ENCODE measurements at places on chromosomes 2 and 18.

GRCh38 chr18:54883816-54884604, 55.7 kb downstream of the RAB27B start:
- DNase-seq, result no peak

DNA sequence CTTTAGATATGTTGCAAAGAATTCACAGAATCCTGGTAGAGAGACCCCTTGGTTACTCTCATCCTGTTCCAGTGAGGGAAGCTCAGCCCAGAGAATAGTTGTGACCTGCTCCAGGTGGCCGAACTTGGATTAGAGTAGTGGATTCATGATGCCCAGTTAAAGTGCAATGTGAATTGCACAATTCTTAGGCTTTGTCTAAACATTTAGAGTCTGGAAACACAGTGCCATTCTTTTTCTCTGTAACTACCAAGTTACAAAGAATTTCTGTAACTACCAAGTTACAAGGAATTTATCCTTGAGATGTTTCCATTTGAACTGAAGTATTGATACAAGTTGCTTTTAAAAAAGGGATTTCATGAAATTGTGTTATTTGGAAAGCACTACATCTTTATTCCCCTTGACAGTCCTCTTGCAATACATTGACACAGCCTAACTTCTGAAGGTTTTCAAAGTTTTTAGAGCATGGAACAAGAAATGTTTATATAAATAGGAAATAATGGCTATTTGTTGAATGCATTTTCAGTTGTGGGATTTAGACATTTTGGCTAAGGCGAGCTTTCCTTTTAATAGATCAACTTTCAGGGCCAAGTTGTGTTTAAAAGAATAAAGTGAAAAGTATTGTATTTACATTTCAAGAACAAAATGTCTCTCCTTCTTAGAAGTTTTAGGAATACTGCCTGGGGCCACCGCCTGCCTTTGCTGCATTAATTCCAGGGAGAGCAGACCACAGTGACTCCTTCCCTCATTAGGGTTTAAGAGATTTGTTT, 315.0 kb downstream of the LPIN1 start:
- no peak for DNase-seq

DNA sequence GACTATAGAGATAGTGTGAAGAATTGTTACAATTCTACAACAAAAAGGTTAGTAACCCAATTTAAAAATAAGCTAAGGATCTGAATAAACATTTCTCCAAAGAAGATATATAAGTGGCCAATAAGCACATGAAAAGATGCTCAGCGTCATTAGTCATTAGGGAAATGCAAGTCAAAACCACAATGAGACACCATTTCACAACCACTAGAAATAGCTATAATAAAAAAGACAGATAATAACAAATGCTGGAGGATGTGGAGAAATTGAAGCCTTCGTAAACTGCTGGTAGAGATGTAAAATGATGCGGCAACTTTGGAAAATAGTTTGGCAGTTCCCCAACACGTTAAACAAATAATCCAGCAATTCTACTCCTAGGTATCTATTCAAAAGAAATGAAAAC, 366.5 kb upstream of the POU3F3 start:
- DNase-seq, result no peak

GRCh38 chr2:84026818-84027217, 432.3 kb downstream of the SUCLG1 start:
- no peak for DNase-seq

GRCh38 chr2:187542123-187542522, 12.1 kb downstream of the TFPI start:
- no peak for DNase-seq

- DNase-seq, result no peak
Measured at GRCh38 chr2:166610913-166611305, 116.9 kb upstream of the SCN7A start.

- no peak for DNase-seq
Measured at GRCh38 chr18:40851014-40851429, 1104.0 kb upstream of the PIK3C3 start.

GRCh38 chr2:100021791-100022340, 120.5 kb downstream of the AFF3 start:
- no peak for DNase-seq

DNA sequence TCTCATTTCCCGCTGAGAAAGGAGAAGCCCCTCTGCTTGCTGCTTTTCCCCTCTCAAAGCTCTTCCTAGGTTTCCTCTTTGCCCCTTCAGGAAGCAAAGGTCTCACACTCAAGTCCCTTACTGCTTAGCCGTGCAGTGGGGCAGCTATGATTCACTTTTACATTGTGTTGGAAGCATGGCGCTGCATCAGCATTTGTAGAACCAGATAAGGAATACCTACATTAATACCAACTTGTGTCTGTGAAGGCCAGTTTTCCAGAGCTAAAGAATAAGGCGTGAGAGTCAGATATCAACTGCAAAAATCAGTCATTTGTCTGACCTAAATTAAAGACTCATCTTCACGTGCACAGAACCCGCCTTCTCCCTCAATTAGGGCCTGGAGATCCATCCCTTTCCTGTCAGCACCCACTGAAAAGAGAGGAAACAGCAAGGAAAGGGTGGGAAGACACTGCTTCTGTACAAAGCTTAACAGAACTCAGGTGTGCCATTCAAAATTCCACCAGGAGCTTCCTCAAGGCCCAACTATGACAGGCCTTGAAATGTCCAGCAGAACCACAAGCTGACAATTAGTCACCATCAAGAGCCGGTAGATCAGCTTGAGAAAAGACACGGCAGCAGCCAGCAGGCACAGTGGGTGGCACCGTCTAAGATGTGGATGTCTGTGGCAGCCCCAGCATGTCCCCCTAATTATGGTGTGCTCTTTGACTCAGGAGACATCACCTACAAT, 16.1 kb upstream of the XDH start:
- DNase-seq, result no peak

DNA sequence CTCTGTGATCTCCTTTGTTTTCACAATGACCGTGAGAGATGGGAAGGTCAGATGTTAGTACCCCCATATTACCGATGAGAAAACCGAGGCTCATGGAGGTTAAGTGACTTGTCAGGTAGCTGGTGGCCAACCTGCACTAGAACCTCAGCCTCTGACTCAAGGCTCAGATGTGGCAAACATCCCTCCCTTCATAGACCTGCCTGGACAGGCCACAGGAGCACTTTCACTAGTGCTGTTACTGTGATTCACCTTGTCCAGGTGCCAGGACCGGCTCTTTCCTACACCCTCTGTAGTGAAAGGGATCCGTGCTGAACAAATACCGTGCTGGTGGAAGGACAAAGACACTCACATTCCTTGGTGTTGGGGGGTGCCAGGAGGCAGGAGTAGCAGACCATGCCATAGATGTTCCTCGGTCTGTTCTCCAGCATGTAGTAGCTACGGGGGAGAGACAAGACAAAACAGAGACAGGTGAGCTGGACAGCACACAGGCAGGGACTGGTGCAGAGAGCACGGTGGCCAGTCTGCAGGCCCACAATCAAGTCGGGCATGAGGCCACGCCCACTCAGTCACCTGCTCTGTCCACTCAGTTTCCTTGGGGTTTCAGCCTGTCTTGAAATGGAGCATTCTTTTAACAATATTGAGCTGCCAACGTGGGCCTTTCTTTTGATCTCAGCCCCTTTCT, 65.9 kb downstream of the EDAR start:
- no peak for DNase-seq

DNA sequence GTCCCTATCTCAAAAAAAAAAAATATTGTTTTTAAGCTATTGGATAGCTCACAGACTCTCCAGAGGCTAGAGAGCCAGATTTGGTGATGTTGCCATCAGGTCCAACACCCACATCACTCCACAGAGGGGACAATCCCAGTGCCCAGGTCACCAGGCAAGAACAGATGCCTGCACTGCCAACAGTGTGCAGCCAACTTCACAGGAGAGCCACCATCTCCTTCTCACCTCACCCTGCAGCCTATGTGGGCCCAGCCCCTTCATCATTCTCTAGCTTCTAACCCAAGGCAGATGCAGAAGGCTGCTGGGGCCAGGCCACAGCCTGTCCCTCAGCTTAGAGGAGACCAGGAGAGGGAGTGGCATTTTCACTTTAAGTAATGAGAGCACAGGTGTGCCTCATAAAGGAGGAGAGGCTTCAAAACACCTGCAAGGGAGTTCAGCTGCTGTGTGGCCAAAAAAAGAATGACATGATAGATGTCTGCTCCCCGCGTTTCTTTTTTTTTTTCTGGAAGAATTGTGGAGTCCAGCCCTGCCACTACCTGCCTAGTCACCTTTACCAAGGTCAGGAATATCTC, 98.0 kb upstream of the ZSWIM2 start:
- DNase-seq, result no peak

GRCh38 chr2:214775971-214776370, 33.5 kb downstream of the BARD1 start:
- no peak for DNase-seq

DNA sequence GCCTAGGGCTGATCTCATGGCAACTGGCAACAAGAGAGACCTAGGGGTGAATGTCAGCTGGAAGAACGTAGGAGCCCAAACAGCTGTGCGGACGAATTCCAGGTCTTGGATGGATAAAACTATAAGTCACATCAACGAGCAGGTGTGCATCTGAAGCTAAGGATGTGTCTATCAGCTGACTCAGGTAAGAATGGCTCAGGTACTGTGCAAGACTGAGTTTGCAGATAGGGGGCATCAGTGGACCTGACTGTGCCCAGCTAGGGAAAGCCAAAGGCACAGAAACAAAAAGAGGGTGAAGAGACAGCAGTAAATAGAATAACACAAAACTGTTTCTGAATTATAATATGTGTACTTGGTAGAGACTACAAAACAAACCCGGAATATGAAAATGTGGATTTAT, 357.3 kb downstream of the ZEB2 start:
- DNase-seq, result no peak

Measured in activated naive CD8-positive, alpha-beta T cell treated with anti-CD3 and anti-CD28 coated beads, Interleukin-2, amount 10 ng/mL, durations not matched to agents 7 days and 5 days (primary cell).